ENCODE measurements at places on chromosomes 13 and 19.

- H3K27me3 ChIP-seq, result no peaks in the 10 kb centered on the region
- no peak overlapping the region for H3K27ac ChIP-seq
- H3K36me3 ChIP-seq, result no peaks in the 10 kb centered on the region
- no peak for DNase-seq
These were observed 218.4 kb upstream of the TMTC4 start for GRCh38 chr13:100892981-100893380.

- H3K27ac ChIP-seq, result no peak overlapping the region
- no peaks in the 10 kb centered on the region for H3K27me3 ChIP-seq
- DNase-seq, result no peak
- peaks cover 9% of the 10 kb centered on the region for H3K36me3 ChIP-seq
These were observed 35.6 kb downstream of the RASA3 start for GRCh38 chr13:114096811-114097211.

GRCh38 chr13:51003642-51004041, 94.1 kb downstream of the RNASEH2B start:
- no peaks in the 10 kb centered on the region for H3K36me3 ChIP-seq
- H3K27ac ChIP-seq, result no peak overlapping the region
- H3K4me3 ChIP-seq, result no peak overlapping the region
- no peaks in the 10 kb centered on the region for H3K27me3 ChIP-seq
- no peaks in the 10 kb centered on the region for H3K4me1 ChIP-seq
- DNase-seq, result no peak

- no peaks in the 10 kb centered on the region for H3K36me3 ChIP-seq
- no peak overlapping the region for H3K27ac ChIP-seq
- H3K4me3 ChIP-seq, result peak overlapping the region; percentile 5
- H3K27me3 ChIP-seq, result no peaks in the 10 kb centered on the region
- no peak for DNase-seq
These were observed 15.0 kb upstream of the DHRS12 start for GRCh38 chr13:51818781-51819511.

DNA sequence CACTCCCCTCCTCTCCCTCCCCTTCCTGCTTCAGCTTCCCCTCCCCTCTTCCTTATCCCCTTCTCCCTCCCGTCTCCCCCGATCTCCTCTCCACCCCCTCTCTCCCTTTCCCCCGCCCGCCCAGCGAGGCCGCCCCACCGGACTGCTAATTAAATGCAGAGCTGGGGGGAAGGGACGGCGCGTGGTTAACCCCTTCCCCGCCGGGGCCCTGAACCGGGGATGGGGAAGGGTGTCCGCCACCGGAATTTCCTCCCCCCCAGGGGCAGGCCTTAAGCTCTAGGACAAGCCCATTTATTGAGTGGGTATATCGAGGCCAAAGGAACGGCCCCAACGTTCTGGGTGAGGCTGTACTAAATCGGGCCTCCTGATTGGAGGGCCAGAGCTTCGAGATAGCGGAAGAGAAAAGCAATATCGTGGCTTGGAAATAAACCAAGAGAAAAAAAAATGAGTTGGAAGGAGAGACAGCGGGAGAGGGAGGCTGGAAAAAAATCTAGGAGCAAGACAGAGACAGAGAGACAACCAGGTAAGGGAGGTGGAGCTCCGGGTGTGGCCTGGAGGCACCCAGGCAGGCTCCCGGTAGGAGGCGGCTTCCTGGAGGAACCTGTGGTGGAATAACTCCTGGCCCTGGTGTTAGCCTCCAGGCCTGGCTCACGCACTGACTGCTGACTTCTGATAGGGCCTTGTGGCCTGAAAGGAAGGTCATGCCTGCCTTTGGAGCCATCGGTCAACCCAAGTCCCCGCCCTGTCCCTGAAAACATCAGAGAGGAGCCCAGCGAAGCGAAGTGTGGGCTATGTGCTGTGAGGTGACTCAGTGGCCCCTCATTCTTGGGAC, 11.6 kb upstream of the JUND start:
- no peaks in the 10 kb centered on the region for H3K27me3 ChIP-seq
- H3K4me3 ChIP-seq, result peak overlapping the region; percentile 86
- DNase-seq, result no peak
- H3K36me3 ChIP-seq, result no peaks in the 10 kb centered on the region
- peaks cover 52% of the 10 kb centered on the region for H3K4me1 ChIP-seq
- H3K27ac ChIP-seq, result peak overlapping the region; percentile 99

DNA sequence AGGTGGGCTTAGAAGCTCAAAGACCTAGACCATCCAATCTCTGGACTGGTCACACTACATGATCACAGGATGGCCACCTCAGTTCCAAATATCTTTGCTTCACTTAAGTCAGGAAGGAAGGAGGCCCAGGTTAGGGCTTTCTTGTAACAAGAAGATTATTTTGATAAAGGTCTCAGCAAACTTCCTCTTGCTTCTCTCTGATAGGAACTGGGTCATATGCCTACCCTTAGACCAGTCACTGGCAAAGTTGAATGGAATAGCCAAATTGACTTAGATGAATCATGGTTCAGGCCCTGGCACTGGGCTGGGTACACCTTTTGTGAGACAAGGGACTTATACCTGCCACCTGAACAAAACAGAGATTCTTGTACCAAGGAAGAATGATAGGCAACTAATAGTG, 11.0 kb downstream of the FRY start:
- H3K4me1 ChIP-seq, result peaks cover 14% of the 10 kb centered on the region
- H3K4me3 ChIP-seq, result no peak overlapping the region
- no peaks in the 10 kb centered on the region for H3K36me3 ChIP-seq
- H3K27ac ChIP-seq, result no peak overlapping the region
- H3K27me3 ChIP-seq, result no peaks in the 10 kb centered on the region

GRCh38 chr19:44557933-44558332, 28.5 kb upstream of the CEACAM20 start:
- no peak overlapping the region for H3K27ac ChIP-seq
- no peak for DNase-seq
- H3K36me3 ChIP-seq, result no peaks in the 10 kb centered on the region
- no peaks in the 10 kb centered on the region for H3K4me1 ChIP-seq

GRCh38 chr19:5166262-5166661, 174.3 kb downstream of the PTPRS start:
- no peaks in the 10 kb centered on the region for H3K27me3 ChIP-seq
- no peak overlapping the region for H3K4me3 ChIP-seq
- no peak for DNase-seq
- H3K4me1 ChIP-seq, result no peaks in the 10 kb centered on the region
- no peak overlapping the region for H3K27ac ChIP-seq

- H3K36me3 ChIP-seq, result no peaks in the 10 kb centered on the region
- no peaks in the 10 kb centered on the region for H3K27me3 ChIP-seq
- H3K27ac ChIP-seq, result no peak overlapping the region
These were observed 15.6 kb upstream of the CCNE1 start for GRCh38 chr19:29796173-29796573.

DNA sequence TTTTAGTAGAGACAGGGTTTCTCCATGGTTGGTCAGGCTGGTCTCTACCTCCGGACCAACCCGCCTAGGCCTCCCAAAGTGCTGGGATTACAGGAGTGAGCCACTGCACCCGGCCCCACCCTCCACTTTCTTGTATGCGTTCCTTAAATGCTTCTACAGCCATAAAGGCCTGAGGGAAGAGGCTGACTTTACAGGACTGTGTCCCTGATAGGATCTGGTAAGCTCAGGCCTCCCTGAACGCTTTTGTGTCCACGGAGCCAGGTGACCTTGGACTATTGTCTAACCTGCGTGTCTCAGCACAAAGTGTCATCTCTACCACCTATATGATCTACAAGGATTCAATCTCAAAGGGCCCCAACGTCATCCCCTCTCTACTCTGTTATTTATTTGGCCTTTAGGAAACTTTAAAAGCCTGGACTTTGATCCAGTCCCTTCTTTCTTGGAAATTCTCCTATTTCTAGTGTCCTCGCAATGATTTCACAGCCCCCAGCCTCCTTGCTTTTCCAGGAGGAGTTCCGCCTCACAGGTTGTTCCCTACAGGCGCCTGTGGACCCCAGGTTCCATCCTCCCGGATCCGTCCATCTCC, 701 bp downstream of the ZNF552 start:
- DNase-seq, result no peak
- no peaks in the 10 kb centered on the region for H3K27me3 ChIP-seq
- H3K4me1 ChIP-seq, result peaks cover 27% of the 10 kb centered on the region
- H3K4me3 ChIP-seq, result peak overlapping the region; percentile 91
- peak overlapping the region; percentile 78 for H3K27ac ChIP-seq
- H3K36me3 ChIP-seq, result no peaks in the 10 kb centered on the region

- no peak overlapping the region for H3K27ac ChIP-seq
- no peaks in the 10 kb centered on the region for H3K4me1 ChIP-seq
- H3K4me3 ChIP-seq, result no peak overlapping the region
These were observed 162.1 kb upstream of the TMTC4 start for GRCh38 chr13:100836711-100837110.

GRCh38 chr19:23393121-23393520, 2.1 kb downstream of the ZNF91 start:
- no peak for DNase-seq
- H3K27ac ChIP-seq, result no peak overlapping the region
- no peaks in the 10 kb centered on the region for H3K36me3 ChIP-seq
- H3K4me3 ChIP-seq, result no peak overlapping the region
- H3K4me1 ChIP-seq, result peaks cover 24% of the 10 kb centered on the region
- H3K27me3 ChIP-seq, result no peaks in the 10 kb centered on the region

DNA sequence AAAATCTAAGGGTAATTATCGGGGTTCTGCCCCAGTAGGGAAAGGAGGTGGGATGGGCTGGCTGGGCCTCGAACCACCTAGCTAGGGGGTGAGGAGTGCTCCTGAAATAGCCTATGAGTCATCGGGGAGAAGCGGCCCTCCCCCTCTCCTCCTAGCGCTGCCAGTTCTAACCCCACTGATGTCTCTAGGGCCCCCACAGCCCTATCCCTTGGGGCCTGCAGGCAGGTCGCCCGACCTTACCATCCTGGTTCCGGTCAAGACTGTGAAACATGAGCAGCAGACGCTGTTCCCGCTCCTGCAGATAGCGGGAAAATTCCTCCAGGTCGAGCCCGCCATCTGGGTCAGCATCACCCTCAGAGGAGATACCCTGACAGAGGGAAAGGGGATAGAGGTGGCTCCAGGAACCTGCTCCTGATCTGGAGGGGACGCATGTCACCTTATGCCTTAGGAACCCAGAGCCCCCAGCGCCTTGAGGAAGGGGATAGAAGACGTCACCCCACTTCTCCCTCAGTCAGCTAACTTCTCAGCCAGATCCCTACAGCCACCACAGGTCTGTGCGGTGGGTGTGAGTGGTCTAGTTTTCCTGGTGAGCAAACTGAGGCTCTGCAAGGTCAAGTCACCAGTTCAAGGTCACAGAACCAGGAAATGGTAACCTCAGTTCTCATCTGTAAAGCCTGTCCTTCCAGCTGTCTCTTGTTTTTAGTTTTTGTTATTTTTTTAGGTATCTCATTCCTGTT, 1.5 kb downstream of the SLC25A23 start:
- no peaks in the 10 kb centered on the region for H3K27me3 ChIP-seq
- peaks cover 4% of the 10 kb centered on the region for H3K4me1 ChIP-seq
- no peak for DNase-seq
- H3K36me3 ChIP-seq, result peaks cover 13% of the 10 kb centered on the region
- H3K27ac ChIP-seq, result peak overlapping the region; percentile 65

GRCh38 chr19:970695-971094, 13.4 kb upstream of the WDR18 start:
- DNase-seq, result no peak
- no peak overlapping the region for H3K4me3 ChIP-seq
- peaks cover 4% of the 10 kb centered on the region for H3K36me3 ChIP-seq
- H3K27ac ChIP-seq, result no peak overlapping the region
- H3K4me1 ChIP-seq, result no peaks in the 10 kb centered on the region
- H3K27me3 ChIP-seq, result no peaks in the 10 kb centered on the region

DNA sequence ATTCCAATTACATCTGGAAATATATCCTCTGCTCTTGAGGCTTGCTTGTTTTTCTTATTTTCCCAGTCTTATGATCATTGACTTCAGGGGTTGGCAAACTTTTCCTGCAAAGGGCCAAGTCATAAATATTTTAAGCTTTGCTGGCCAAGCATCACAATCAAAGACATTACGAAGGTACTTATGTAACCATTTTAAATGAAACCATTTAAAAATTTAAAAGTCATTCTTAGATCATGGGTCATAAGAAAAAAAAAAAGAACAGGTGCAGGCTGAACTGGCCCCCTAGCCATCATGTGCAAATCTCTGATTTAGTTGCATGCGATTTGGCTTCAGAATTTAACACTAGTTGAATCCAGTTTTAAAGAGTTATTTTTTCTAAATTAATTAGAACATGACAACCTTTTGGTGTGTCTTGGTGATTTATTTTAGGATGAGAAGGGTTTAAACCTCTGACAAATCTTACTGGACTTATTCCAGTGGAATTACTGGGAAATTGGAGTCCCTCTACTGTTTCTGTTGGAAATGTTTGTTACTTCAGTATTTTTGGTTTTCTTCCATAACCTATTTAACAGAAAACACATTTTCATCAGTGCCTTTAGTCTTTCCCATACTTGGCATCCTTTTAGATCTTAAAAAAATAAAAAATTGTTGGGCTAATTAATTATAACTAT, 148.1 kb downstream of the NHLRC3 start:
- DNase-seq, result no peak
- H3K4me3 ChIP-seq, result no peak overlapping the region
- H3K36me3 ChIP-seq, result no peaks in the 10 kb centered on the region
- H3K27ac ChIP-seq, result no peak overlapping the region
- H3K4me1 ChIP-seq, result no peaks in the 10 kb centered on the region
- no peaks in the 10 kb centered on the region for H3K27me3 ChIP-seq

DNA sequence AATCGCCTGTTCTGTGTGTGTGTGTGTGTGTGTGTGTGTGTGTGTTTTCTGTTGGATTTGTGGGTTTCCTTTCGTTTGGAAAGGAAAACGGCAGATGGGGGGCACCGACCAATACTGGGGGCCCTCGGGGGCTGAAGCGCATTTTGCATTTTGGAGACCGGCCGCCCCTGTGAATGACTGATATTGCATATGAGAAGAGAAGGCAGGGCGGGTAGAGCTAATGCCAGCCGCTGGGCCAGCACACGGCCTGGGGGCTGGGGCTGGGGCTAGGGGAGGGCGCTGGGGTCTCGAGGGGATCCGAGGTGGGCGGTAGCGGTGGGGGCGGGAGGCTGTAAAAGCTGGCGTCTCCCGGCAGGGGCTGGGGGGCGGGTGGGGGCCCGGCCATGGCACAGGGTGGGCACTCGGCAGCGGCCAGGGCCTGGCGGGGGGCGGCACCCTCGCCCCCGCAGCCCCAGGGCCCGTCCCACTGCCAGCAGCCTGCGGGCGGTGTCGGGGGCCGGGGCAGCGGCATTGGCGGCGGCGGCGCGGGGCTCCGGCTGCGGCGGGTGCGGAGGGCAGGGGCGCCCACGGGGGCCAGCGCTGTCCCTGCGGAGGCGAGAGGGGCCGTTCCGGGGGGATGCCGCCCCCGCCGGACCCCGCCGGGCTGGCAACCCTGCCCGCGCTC, 11.2 kb downstream of the ANO8 start:
- no peak overlapping the region for H3K27ac ChIP-seq
- H3K4me1 ChIP-seq, result no peaks in the 10 kb centered on the region
- no peak for DNase-seq
- no peaks in the 10 kb centered on the region for H3K36me3 ChIP-seq

DNA sequence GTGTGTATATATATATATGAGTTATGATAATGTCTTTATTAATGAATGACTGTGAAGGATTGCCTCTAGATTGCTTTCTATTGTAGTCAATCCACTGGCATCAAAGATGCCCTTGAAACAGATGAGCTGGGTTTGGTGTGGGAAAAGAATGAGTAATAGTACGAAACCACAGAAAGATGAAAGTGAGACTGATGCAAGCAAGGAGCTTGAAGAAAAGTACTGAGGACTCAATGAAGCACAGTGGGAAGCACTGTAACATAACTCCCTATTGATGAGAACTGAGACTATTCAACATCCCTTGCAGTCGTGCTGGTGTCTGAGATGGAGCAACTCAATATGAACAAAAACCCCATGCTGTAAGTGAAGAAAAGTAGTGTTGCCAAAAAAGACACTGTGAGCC, 1794.2 kb downstream of the SLITRK5 start:
- no peaks in the 10 kb centered on the region for H3K36me3 ChIP-seq
- DNase-seq, result no peak
- H3K27ac ChIP-seq, result no peak overlapping the region
- H3K4me1 ChIP-seq, result no peaks in the 10 kb centered on the region
- no peak overlapping the region for H3K4me3 ChIP-seq
- no peaks in the 10 kb centered on the region for H3K27me3 ChIP-seq

Data from CD8-positive, alpha-beta memory T cell (primary cell).